Stimulated activated CD4-positive, alpha-beta T cell treated with anti-CD3 and anti-CD28 coated beads, Interleukin-1b, Interleukin-23, amount 100 ng/mL, for 4 hours (primary cell): ENCODE measurements at places on chromosomes 11 and 22.
A peak's percentile ranks its signal among the peaks of the same experiment; 100 is the strongest.

DNA sequence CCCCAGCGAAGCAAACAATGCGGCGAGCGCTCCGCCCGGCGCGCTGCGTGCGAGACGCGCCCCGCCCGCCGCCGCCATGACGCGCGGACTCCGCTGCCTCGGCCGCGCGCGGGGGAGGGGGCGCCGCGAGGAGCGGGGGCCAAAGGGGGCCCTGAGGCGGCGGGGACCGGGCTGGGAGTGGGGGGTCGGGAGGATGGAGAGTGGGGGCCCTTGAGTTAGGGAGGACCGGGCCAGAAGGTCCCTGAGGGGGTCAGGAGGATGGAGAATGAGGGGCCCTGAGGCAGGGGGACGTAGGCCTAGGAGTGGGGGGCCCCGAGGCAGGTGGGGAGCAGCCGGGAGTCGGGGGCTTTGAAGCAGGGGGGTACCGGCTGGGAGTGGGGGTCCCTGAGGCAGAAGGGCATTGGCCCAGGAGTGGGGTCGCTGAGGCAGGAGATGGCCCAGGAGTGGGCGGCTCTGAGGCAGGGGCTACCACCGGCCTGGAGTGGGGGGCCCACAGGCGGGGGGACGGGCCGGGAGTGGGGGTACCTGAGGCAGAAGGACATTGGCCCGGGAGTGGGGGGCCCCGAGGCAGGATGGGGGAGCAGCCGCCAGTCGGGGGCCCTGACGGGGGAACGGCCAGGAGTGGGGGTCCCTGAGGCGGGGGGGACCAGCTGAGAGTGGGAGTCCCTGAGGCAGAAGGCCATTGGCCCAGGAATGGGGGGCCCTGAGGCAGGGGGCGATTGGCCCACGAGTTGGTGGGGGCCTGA is at the start of gene BRD1:
Gene BRD1, minus strand, starts transcription at position 21 of the 746 bp plus-strand sequence. CDS start 3,556 bp downstream, outside the sequence.
- DNase-seq, result peak; percentile 60

DNA sequence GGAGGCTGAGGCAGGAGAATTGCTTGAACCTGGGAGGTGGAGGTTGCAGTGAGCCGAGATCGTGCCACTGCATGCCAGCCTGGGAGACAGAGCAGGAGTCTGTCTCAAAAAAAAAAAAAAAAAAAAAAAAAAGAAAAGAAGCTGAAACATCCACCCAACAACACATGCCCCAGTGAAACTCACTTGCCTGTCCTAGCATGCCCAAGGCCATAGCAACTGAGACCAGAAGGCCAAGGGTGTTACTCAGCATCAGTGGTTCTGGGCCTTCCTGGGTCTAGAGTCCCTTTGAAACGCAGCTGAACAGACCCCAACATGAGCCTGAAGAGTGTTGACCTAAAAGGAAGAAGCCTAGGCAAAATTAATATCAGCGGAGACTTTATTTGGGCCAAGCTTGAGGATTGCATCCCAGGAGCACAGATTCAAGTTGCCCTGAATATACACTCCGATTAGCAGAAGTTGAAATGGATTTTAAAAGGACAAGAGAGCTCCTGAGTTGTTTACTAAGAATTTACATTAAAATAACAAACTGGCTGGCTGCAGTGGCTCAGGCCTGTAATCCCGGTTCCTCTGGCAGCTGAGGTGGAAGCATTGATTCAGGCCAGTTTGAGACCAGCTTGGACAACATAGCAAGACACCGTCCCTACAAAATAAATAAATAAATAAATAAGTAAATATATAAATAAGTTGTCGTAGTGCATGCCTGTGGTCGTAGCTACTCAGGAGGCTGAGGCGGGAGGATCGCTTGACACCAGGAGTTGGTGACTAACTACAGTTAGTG is 7.0 kb downstream of the PRDX5 start:
- DNase-seq, result no peak

GRCh38 chr22:26846645-26847044 is 189.3 kb downstream of the MIAT start:
- no peak for DNase-seq

DNA sequence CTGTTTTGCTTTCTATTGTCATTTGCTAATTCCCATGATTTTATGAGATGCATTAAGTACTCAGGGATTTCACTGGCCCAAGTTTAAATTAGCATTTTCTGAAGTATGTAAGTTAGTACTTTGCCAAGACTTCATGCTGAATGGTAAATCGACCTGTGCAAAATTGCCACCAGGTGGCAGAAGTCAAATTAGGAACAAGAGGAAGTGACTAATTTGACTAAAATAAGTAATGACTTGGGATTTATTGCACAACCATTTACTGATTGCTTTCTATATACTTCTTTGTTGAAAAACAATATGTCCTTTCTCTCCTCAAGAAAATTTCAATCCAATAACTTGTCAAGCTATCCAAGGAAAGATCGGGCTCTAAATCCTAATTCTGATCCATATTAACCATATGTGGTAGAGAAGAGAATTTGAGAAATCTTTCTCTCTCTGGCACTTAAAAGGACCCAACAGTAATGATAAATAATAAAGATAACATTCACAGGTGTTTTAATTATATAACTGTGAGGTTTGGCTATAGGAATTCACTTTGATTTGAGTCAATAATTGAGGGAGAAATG is 253.7 kb upstream of the CHORDC1 start:
- DNase-seq, result peak; percentile 1

DNA sequence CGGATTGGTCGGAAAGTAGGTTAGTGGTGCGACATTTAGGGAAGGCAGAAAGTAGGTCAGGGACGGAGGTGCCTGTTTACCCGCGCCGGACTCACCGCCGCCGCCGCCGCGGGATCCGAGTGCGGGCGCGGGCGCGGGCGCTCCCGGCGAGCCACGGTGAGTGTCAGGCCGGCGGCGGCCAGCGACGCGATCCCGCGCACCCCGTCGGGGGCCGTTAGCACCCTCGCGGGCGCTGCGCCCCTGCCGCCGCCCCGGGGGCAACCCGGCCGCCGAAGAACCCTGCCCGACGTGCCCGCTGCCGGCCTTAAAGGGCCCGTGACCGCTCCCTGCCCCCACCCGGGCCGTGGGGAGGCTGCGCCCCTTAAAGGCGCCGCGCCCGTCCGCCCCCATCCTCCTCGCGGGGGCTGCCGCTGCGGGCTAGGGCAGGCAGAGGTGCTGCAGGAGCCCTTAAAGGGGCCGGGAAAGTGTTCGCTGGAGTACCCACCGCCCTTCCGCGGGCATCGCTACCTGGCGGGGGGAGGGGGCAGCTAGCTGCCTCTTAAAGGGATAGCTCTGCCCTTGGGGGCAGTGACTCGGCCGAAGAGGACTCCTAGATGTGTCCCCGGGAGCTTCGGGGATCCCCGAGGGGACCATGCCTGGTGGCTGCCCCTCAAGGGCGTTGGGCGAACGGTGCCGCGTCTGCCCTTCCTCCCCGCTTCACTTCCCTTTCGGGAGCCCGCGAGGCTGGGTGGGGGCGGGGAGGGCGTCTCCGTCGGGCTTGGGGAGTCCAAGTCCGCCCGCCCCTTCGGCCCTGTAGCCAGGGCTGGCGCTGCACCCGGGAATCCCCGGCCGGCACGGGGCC is at the start of gene BMAL1:
Gene BMAL1, plus strand, starts transcription at position 23 of the 841 bp plus-strand sequence. CDS start 76,519 bp downstream, outside the sequence.
- DNase-seq, result peak; percentile 47

GRCh38 chr11:20129665-20130064 is 30.6 kb downstream of the DBX1 start:
- DNase-seq, result no peak

- no peak for DNase-seq
Measured at GRCh38 chr11:127308291-127308690, 307.7 kb upstream of the KIRREL3 start.

DNA sequence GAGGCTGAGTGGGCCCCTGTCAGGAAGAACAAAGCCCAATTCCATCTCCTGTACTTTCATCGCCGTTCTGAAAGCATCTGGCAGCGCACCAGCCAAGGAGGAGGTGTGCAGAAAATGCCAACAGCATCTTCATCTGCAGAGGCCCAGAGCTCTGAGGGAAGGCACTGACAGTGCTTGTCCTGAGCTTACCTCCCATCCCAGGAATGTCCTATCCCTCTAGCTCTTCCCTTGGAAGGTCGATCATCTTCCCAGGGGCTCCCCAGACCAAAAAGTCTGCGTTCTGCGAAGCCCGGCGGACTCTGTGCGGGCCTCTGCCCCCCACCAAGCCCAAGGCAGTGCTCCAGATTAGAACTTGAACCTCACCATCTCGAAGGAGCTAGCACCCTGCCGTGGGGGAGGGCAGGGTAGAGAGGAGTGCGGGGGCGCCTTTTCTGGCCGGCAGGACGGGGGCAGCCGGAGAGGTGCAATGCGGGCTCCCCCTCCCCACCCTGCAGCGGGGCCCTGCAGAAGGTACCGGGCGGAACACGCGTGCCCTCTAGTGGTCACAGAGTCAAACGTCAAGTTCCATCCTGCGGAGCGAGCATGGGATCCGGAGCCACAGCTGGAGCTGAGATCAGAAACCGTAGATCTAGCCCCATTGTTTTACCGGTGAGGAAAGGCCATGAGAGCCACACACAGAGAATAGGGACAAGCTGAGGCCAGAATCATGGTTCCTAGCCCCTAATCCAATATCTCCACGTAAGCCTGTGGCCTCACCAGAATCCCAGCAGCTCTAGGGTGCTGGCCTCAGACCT is 5.0 kb downstream of the SCN2B start:
- peak; percentile 67 for DNase-seq

DNA sequence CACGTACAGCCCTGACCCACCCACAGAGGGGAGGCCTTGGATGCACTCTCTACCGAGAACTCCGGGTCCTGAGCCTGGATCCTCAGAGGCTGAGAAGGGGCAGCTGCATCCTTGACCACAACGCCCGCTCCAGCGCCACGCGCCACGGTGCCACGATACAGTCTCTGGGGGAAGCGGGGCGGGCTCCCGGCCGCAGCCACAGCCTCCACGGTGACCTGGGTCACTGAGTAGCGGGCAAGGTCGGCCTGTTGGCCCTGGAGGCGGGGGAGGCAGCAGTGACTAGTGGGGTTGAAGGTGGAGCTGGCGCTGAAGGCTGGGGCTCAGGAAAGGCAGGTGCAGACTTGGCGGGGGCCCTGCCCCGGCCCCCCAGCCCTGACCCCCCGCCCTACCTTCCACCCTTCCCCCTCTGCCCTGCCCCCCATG is 3.9 kb upstream of the IRF7 start:
- no peak for DNase-seq

- no peak for DNase-seq
Measured at GRCh38 chr11:95556342-95557163, 233.0 kb downstream of the FAM76B start.

GRCh38 chr11:78365381-78365792 is 52.2 kb downstream of the GAB2 start:
- no peak for DNase-seq

- no peak for DNase-seq
Measured at GRCh38 chr22:46142548-46143490, 7.5 kb upstream of the PPARA start.

DNA sequence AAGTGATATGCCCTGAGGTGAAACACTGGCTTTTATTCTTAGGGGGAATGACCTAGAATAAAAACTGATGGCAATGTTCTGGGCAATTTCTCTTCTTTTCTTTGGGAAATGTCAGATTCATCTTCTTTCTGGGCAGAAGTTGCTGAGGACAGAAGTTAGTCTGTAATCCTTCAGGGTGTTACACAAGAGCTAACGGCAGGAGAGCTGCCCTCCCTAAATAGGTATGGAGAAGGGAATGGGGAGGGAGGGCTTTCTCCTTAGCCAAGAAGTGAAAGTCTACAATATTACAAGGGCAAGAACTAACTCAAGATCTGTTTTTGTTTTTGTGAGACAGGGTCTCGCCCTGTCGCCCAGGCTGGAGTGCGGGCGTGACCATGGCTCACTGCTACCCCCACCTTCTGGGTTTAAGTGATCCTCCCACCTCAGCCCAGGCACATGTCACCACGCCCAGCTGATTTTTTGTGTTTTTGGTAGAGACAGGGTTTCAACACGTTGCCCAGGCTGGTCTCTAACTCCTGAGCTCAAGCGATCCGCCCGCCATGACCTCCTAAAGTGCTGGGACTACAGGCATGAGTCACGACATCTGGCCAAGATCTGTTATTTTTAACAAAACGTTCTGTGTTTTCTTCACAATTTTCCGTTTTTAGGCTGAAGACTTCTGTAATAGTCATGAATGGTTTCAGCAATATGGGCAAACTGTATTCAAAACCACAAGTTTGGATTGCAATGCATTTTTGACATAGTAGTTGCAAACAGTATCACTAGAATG is 7.2 kb downstream of the PIWIL4 start:
- DNase-seq, result no peak

DNA sequence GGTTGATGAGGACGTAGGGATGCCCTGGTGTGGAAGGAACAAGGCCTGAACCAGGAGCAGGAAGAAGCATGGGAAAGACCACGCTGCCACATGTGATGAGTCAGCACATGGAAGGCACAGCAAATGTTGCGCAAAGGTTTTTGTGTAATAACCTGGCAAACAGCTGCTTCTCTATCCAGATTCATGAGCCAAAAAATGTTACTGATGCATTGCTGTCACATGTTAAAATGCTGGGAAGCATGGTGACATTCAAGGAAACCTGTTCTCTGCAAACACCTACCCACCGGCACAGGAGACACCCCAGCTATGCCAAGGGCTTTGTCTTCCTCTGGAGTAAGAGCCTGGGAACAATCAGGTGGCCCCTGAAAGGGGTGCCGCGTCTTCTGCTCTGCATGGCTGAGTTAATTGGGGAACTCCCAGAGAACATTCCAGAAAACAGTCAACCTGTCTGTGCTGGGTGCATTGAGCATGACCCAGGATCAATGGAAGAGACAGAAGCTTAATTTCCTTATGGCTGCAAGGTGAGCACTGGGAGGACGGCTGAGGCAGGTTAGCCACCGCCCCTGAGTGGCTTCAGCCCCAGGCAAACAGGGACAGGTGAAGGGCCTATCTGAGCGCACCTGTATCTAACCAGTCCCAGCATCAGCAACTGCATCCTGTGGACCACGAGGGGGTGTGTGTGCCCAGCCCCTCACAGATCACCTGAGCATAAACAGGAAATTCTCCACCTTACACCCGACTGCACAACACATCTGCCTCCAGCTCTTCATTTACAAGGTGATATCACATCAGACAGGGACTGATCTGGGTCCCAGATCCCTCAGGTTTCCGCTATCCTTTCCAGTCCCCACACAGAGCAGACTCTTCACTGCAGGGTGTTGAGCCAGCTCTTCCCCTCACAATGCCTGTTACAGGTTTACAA is 108.4 kb downstream of the GGTLC2 start:
- no peak for DNase-seq

GRCh38 chr11:123439616-123440015 is 9.5 kb downstream of the GRAMD1B start:
- DNase-seq, result no peak

DNA sequence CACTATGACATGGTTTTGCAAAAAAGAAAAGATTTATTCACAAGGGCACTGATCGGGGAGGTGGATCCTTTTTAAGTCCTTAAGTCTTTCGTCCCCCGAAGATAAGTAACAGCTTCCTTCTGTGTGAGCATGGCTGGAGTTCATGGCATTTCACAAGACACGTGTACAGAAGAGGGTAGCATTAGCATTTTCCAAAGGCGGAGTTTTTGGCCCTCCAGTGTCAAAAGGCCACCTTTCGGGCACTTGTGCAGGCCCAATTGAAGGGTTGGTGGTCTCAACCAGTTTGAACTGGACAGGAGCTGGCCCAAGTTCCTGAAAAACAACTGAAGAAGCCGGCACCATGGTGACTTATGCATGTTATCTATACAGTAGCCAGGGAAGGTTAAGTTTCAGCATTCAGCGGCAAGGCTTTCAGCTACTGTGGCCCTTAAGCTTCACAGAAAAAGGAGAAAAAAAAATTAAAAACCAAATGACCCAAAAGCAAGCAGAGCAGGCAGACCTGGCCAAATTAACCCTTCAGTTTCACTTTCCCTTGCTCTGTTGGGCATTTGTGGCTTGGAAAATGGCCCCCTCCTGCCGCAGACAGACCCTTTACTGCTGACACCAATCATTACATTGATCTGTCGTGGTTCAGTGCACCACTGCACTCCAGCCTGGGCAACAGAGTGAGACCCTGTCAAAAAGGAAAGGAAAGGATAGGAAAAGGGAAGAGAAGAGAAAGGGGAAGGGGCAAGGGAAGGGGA is 18.7 kb downstream of the ZNF74 start:
- DNase-seq, result no peak

- no peak for DNase-seq
Measured at GRCh38 chr22:25360891-25361645, 141.6 kb downstream of the CRYBB2 start.
